ENCODE measurements at places on chromosomes 4 and X. TPM values are rescaled to one million over a fixed set of nuclear protein-coding genes. Genes with fewer than 3 reads are reported as not detected.

TMEM175 gene
- total RNA-seq = 8.8 TPM

KLB gene
- 0.13 TPM for total RNA-seq

USP17L25 gene
- total RNA-seq = not detected

ANK2 gene
- 0.84 TPM for total RNA-seq

NUDT10 gene
- 0.38 TPM for total RNA-seq

MAGEA11 gene
- total RNA-seq = not detected

SSX1 gene
- total RNA-seq = not detected

SHOX gene
- total RNA-seq = not detected

XPNPEP2 gene
- not detected for total RNA-seq

ACOT9 gene
- total RNA-seq = 91.2 TPM

TLR2 gene
- 0.13 TPM for total RNA-seq

WNK3 gene
- total RNA-seq = not detected

PGRMC1 gene
- 160 TPM for total RNA-seq

RTL5 gene
- total RNA-seq = 2.6 TPM

CENPC gene
- total RNA-seq = 4.1 TPM

CENPVL1 gene
- not detected for total RNA-seq

CLDN22 gene
- total RNA-seq = not detected

Data from A549 treated with CpdA at 1 μM for 4 hours (cell line).